ENCODE measurements at places on chromosomes 1 and 21. TPM values are rescaled to one million over a fixed set of nuclear protein-coding genes. Genes with fewer than 3 reads are reported as not detected.

DNA sequence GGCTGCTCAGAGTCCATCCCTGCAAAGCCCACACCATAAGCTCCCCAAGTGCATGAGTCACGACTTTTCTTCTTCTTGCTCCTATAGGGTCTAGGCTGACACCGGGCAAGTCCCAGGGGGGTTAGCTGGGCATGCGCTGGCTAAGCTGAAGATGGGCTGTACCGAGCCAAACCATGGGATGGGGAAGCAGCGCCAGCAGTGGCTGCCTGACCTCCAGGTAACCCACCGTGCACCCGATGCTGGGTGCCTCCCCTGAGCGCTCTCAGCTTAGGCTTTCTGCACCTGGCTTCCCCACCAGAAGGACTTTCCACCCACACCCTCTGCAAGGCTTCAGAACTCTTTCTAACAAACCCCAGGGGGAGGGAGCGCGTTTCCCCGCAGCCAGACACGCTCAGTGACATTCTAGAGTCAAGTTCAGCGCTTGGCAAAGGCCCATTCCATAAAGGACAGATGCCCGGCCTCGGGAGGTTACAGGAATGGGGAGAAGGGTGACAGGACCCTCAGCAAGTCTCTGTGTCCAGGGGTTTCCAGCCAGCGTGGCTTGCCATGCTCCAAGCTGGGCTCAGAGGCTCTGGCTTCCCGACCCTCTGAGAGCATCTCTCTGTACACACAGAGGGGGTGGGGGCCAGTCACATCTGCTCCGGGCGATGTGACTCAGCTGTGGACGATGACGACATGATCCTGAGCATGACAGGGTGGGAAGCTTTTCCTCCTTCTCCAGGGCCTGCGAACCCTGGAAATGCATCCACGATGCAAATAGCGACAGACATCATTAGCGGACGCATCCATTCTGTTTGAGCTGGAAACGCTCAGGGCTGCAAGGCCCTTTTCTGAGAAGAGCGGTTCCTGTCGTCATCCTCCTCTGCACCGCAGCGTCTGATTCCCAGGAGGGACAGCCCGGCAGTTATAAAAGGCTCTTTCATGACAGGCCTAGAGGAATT lies 107.8 kb downstream of the SIK1 start:
- no peak for DNase-seq

DNA sequence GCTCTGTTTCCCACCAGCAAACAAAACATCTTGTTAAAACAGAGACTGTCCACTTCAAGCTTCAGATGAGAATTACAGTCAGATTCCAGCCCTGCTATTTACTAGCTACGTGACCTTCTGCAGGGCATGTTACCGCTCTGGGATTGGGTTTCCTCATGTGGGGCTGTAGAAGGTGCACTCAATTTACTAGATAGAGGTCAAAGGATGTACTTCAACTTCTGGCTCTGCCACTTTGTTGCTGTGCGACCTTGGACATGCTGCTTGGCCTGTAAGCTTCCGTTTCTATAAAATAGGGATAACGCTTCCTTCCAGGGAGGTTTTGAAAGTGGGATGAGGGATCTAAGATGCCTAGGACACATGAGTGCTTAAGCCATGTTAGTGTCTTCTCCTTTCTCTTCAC lies 46.0 kb upstream of the LRIG2 start:
- no peak for DNase-seq

GRCh38 chr1:181391301-181391900 lies 91.9 kb upstream of the CACNA1E start:
- no peak for DNase-seq

DNA sequence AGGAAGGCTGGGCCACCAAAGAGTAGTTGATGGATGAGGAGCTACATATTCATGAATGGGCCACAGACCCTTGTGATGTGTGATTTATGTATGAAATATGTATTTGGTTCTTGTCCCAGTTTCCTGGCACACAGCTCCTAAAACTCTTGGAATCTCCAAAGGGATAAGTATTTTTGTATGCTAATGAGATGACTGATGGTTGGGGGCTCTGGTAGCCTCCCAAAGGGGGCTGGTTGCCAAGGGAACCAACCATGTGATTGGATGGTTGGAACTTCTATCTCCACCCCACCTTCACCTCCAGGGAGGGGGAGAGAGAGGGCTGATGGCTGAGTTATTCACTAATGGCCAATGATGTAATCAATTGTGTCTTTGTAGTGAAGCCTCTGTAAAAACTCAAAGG lies 77.1 kb downstream of the ZNF281 start:
- DNase-seq: no peak

- DNase-seq: no peak
Observed at GRCh38 chr1:225533238-225533637, 105.4 kb upstream of the LBR start.

DNA sequence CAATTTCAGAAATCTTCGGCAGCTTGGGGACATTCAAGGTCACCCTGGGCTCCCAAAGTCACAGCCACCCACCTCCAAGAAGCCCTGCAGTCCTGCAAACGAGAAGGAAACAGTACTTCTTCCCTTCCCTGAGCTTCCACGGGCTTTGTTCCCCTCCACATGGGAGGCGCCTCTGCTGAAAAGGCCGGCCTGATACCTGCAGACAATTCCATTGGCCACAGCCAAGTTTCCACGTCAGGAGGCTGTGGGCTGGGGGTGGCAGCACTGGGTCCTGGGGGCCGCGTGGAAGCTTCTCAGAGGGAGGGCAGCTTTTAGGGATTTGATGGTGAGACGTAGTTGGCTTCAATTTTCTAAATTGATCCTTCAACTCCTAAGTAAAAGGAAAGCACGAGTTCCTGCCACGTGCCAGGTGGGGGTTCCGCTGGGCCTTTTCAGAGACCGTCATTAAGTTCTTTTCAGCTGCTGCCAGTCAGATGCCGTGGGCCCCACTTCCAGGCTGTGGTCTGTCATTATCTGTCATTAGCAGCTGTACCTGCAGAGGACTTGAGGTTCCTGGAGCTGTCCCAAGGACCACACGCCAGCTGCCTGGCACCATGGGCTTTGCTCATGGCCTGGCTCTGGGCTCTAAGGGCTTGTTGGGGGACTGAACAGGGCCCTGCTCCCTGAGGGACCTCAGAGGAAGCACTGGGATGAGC lies 98.7 kb downstream of the CRYAA start:
- DNase-seq: no peak

- no peak for DNase-seq
Observed at GRCh38 chr1:217344712-217345111, 286.2 kb downstream of the GPATCH2 start.

RAB25 gene
- polyA plus RNA-seq: not detected

TSSK3 gene
- 2.1 TPM for polyA plus RNA-seq

SLFNL1 gene
- 0.47 TPM for polyA plus RNA-seq

ALX3 gene
- not detected for polyA plus RNA-seq

PRKCZ gene
- 34.5 TPM for polyA plus RNA-seq

Measured in adrenal gland (tissue), 19 donors.